ENCODE measurements at places on chromosomes 12 and 14.

GRCh38 chr14:23984891-23985602 lies 3.7 kb upstream of the DHRS4L2 start:
- no peak for DNase-seq

- no peak for DNase-seq
These were observed 502 bp upstream of the MBIP start for GRCh38 chr14:36320897-36321381.

DNA sequence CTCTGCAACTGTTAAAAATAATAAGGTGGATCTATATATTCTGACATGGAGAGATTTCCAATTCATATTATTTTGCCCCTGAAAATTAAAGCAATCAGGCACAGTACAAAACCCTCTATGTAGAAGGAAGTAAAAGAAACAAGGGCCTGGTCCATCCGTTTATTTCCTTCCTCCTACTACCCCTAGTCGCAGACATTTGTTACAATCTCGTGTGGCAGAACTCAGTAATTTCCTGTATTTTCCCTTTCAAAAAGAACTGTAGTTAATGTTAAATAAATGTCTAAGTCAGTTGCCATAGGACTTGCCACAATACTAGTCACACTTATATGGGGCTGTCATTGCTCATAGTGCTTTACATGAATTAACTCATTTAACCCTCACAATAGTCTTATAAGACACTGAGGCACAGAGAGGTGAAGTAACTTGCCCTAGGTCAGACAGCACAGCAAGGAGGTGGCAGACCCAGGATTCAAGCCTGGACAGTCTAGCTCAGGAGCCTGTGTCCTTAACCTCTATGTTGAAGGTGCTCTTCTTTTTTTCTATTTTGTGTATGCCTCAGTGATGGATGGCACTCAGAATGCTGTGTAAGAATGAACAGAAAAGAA lies 24.2 kb downstream of the NINJ2 start:
- DNase-seq, result no peak

DNA sequence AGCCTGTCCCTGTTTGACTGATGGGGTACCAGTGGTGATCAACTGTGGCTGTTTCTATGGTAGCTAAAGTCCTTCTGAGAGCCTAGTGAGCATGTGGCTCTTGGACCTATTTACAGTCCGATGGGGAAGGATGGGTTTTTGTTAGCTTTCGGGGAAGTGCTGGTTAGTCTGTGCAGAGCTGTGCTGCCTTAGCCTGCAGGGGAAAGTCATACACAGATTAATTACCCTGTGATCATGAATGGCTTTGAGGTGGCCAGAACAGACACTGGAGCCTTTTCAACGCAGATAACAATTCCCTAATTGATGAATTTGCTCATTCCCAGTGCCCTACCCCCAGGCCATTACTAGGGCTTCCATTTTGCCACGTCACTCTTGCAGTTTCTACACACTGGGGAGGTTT lies 99.7 kb downstream of the WSCD2 start:
- no peak for DNase-seq
